Suppressor macrophage treated with lipopolysaccharide for 4 hours (primary cell): ENCODE measurements at places on chromosomes 12 and 14.

DNA sequence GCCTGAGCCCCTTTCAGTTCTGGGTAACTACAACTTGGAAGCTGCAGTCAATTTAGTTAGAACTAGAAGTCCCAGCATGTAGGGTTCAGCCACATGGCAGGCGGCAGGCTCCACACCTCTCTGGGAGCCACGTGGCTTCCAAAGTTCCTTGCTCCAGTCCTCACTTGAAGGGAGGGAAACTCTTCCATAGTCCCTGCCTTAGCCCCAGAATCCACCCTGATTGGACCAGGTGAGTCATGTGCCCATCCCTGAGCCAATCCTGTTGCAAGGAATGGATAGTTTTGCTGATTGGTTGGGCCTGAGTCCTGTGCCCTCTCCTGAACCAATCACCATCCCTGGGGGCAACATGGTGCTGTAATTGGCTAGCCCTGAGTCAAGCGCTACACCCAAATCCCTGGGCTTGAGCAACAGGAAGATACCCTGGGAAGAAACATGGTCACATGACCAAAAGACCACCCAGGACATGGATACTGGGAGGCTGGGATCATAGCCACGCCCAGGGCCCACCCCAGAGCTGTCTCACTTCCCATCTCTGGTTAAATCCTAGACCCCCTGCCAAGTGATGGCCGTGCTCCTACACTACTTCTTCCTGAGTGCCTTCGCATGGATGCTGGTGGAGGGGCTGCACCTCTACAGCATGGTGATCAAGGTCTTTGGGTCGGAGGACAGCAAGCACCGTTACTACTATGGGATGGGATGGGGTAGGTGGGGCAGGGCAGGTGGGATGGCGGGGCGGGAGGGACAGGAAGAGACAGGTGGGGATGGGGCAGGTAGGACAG lies 154.7 kb downstream of the ADGRD1 start:
- DNase-seq: no peak

- DNase-seq: no peak
Measured at GRCh38 chr12:78562368-78563205, 302.0 kb upstream of the SYT1 start.

DNA sequence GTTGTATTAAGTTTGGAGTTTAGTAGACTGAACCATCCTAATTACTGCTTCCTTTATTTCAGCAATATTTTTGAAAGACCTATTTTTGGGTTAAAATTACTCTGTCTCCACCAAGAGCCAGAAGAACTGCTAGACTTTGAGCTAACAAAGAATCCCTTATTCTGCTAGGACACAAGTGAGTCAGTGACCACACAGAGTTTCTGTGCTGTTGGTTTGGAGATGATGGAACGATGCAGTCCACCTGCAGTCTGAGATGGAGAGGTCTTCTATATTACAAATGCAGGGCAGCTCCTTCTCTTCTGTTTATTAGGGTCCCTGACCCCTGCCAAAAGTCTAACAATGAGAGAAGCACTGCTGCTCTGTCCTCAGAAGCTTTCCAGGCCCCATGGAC lies 6.7 kb upstream of the STXBP6 start:
- DNase-seq: no peak

DNA sequence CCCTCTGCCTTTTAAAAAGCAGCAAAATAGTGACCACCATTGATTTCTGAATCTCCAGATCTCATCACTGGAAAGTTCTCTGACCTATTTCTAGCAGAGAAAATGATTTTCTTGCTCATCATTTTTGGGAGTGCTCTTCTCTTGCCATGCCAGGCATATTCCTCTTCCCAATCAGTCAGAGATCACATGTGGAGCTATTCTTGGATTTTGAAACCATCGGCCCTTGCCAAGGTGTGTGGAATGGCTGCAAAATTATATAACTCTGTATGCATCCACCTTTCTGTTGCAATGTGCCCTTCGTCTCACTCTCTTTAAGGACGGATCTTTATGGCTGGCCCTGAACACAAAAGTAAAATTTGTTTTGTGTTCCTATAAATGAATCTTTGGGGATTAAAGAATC lies 25.5 kb upstream of the LDHB start:
- DNase-seq: no peak

- DNase-seq: no peak
Measured at GRCh38 chr12:2248087-2248900, 195.5 kb downstream of the CACNA1C start.

DNA sequence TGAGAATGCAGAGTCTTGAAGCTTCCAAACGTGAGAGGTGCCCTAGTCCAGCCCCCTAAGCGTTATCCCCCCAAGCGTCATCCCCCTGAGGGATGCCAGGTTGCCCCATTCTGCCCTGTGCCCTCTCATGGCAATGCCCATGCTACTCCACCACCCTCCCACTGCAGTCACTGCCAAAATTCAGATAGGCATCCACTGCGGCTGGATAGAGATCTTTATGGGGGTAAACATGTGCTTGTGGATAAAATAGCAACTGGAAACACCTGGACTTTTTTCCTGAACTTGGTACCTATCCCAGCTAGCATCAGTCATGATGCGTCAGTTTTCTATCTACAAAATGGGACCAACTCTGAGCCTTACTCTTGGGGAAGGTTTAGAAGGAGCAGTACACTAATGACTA lies 92.7 kb upstream of the HOXC13 start:
- DNase-seq: no peak

GRCh38 chr14:61076556-61076955 lies 95.5 kb downstream of the SLC38A6 start:
- no peak for DNase-seq

- no peak for DNase-seq
Measured at GRCh38 chr14:23442721-23443356, 7.4 kb upstream of the MYH7 start.

DNA sequence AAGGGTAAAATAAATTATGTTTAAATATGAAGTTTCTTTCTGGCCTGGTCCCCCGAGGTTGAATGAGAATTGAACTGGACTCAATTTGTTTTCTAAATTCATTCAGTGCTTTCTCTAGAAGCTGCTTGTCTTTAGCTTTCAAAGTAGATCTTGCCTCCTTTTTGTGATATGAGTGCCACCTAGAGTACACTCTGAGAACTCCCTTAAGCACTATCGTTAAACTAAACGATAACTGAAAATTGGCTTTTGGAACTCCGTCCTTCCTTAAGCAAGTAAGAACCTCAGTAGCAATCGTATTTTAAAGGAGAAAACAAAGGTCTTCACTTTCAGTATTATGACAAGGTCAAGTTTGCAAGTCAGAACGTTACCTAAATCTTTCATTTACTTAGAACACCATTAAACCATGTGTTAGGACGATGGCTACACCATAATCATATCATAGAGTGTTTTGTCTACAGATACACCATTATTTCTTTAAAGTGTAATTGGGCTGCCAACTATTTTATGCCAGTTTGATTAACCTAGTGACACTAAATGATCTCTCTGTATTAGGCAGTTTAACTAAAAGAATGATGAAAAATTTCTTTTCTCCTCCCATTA lies 364.8 kb downstream of the SNAPC1 start:
- peak; percentile 56 for DNase-seq

DNA sequence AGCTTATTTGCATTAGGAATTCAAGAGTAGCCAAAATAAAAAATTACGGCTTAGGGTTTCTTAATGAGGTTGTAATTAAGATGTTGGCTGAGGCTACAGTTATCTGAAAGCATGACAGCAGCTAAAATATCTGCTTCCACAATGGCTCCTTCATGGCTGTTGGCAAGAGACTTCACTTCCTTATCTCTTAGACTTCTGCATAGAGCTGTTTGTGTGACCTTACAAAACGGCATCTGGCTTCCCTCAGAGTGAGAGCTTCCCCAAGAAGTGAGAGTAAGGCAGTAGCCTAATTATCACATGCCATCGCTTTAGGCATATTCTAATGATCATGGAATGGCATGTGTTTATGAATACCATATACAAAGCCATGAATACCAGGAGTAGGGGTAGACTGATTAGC lies 57.6 kb downstream of the CCDC59 start:
- DNase-seq: no peak

DNA sequence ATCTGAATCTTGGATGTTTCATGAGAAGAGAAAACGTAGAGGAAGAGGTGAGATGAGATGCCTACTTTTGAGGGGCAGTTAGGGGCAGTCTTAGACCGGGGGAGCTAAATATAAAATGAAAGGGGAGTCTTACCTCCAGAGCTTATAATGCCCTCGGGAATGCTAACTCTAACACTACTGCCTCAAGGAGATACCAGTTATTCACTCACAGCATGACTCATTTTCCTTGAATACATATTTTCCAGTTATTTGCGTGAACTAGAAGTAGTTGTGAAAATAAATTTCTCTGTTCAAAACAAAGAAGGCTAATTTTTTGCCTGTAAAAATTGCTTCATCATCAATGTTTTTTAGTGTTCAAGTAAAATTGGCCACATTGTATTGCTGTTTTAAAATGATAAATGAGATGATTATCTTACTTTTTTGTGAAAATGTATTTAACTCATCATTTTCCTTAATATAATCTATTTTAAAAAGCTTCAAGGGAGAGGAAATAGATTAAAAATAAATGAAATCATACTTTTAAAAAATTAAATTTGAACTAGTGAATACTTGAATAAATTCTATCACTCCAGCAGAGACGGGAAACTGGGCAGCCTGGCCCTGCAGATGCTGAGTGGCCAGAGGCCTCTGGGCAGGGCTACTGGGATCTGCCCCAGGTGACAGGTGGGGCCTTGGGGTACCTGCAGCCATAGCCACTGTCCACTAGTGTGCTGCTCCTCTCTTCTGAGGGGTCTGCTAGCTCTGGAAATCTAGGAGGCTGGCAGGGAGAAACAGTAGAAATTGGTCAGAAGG lies 339.3 kb downstream of the EGLN3 start:
- DNase-seq: no peak

- no peak for DNase-seq
Measured at GRCh38 chr12:52054231-52054832, 3.1 kb downstream of the NR4A1 start.

GRCh38 chr14:68548194-68549076 lies 244.4 kb downstream of the ZFP36L1 start:
- no peak for DNase-seq

- DNase-seq: no peak
Measured at GRCh38 chr12:114215746-114216145, 190.2 kb downstream of the TBX5 start.

DNA sequence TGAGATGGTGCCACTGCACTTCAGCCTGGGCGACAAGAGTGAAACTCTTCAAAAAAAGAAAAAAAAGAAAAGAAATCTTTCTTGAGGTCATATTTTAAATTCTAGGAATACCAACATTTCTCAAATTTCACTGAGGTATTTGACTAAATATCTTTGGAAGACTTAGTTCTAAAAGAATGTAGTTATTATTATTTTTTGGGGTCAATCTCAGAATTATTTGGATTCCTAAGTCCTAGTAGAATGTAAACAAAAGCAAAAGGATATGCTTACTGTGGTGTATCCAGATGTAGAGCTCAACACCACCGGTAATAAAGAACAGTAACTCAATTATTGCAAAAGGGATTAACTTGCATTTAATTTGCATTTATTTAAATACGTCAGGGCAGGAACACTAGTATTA lies 25.0 kb downstream of the PRICKLE1 start:
- no peak for DNase-seq

DNA sequence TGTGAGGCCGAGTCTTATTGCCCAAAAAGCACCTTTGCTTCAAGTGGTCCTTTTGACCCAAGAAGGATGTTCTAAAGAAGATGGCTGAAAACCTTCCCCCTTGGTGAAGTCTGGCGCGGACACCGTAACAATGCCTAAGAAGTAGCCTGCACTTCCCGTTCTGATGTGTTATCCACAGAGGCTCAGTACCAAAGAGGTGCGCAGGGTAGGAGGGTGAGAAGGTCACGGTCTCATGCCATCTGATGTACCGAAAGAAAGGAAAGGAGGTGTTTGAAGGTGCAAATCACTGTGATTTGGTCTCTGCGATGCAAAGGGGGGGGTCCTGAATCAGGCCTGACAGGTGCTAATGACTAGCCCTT lies 9.9 kb downstream of the PEBP1 start:
- DNase-seq: no peak

- no peak for DNase-seq
Measured at GRCh38 chr14:101083564-101084435, 180.3 kb upstream of the RTL1 start.

GRCh38 chr12:30696486-30696885 lies 817 bp upstream of the IPO8 start:
- DNase-seq: no peak

DNA sequence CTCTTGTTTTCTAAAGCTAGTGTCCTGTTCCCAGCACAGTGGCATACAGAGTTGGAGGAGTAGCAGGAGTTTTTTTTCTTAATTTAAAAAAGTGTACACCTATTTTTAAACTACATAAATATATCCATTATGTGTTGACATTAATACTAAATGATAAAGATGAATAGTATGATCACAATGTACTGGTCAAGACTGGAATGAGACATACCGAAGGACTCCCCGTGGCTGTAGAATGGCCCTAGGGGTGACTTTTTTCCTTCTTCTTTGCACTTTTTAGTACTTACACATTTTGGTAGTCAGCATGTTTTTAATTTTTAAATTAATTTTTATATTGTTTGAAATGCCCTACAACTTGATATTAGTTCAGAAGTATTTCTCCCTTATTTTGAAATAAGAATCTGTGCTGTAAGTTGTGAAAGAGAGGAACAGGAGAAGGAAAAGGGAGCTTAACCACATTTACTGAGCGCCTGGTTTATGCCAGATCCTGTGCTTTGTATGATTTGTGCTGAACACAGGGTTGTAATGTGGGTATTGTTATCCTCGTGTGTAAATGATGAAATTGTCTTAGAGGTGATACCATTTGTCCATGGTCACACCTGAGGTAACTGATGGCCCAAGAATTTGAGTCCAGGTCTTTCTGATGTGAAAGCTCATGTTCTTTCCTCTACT lies 136.5 kb downstream of the TGFB3 start:
- no peak for DNase-seq

GRCh38 chr14:72516936-72517700 lies 376.8 kb downstream of the DPF3 start:
- DNase-seq: peak; percentile 78

GRCh38 chr12:77888611-77889010 lies 57.9 kb downstream of the NAV3 start:
- no peak for DNase-seq

- DNase-seq: no peak
Measured at GRCh38 chr14:52033101-52033642, 35.7 kb downstream of the NID2 start.

DNA sequence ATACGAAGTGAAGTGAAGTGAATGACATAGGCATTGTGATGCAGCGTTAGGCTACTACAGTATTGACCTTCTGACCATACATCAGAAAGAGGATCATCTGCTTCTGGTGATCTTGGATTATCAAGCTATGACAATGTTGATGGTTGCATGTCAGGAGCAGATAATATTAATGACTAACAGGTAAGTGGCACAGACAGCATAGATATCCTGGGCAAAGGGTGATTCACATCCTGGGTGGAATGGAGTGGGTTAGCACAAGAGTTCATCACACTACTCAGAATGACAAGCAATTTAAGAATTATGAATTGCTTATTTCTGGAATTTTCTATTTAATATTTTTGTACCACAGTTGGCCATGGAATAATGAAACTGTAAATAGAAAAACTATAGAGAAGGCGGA lies 397.9 kb upstream of the ATP2B1 start:
- DNase-seq: no peak

- no peak for DNase-seq
Measured at GRCh38 chr14:68841016-68841809, 48.3 kb upstream of the ZFP36L1 start.

- DNase-seq: no peak
Measured at GRCh38 chr14:80663541-80663940, 278.0 kb downstream of the CEP128 start.
